ENCODE measurements at places on chromosomes 11 and 22.

DNA sequence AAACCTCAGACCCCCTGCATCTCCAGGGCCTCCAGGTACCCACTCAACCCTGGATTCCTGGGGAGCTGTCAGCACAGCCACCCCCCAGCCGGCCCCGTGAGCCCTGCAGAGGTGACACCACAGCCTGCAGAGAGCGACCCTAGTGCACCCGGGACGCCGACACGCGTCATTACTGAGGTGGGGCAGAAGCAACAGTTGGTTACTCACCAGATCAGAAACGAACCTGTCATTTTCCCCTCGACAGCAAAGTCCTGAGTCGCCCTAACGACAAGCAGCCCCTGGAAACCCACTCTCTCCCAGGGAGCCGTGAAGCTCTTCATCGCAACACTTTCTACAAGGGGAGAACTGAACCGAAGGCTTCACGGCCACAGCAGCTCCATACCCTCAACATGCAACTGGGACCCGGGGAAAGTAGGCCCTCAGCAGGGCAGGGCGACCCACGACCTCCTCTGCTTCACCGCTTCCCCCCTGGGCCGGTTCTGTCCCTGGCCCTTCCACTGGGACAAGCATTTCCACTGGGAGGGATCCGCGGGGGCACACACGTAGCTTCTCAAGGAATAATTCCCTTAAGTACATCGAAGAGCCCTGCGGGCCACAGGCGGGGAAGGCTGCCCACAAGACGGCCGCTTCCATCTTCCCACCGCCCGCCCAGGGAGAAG lies 1.6 kb downstream of the BRD1 start:
- no peak for DNase-seq

- DNase-seq, result no peak
Observed at GRCh38 chr11:75280227-75280701, 39.7 kb downstream of the TPBGL start.

GRCh38 chr22:33049119-33049729 lies 9.0 kb downstream of the SYN3 start:
- DNase-seq, result no peak

GRCh38 chr11:121070951-121071845 lies 29.8 kb upstream of the TECTA start:
- no peak for DNase-seq

- no peak for DNase-seq
Observed at GRCh38 chr11:5476186-5476819, 12.2 kb upstream of the OR52D1 start.

DNA sequence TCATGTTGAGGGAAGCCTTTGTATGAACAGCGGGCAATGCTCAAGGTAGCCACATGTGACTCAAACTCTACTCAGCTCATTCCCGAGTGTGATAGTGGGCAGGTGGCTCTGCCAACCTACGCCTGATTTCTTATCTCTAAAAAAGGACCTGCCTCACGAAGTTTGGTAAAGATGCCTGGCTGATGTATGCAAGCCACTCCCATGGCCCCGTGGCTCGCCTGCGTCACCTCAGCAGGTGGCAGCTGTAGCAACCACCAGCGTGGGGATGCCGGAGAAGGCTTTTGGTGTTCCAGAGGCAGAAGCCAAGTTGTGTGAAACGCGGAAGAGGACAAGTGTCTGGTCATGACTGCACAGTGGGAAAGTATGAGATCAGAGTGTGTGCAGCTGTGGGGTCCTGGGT lies 5.4 kb downstream of the FADS2 start:
- no peak for DNase-seq

Measured in cortex of kidney (tissue), 1 donor.